Activated T-helper 9 cell treated with anti-CD3 and anti-CD28 coated beads, Interleukin-2, amount 50 U/mL, for 16 hours (primary cell): ENCODE measurements at places on chromosomes 16 and 17.
A peak's percentile ranks its signal among the peaks of the same experiment; 100 is the strongest.

DNA sequence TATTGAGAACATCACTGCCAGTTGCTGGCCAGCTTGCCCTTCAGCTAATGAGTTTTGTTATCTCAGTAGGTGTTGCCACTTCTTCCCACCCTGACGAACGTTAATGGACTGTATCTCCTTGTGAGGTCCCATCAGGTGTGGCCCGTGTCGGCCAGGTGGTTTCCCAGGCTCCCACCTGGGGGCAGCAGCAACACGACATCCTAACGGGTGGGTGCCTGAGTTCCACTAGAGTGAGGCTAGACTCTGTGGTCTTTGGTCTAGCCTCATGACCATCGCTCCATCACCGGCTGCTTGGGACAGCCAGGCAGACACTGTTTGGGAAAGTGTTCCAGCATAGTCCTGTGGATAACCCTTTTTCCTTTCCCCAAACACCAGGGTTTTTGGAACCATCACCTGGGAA is 45.6 kb upstream of the LCMT1 start:
- no peak for DNase-seq

GRCh38 chr17:76234354-76234679 is 6.0 kb downstream of the RNF157 start:
- no peak for DNase-seq

GRCh38 chr17:36921095-36921851 is 16.0 kb upstream of the LHX1 start:
- peak; percentile 48 for DNase-seq

- no peak for DNase-seq
Measured at GRCh38 chr17:34116306-34116705, 138.8 kb upstream of the CCL2 start.

GRCh38 chr16:20850981-20851380 is 44.7 kb downstream of the REXO5 start:
- no peak for DNase-seq

DNA sequence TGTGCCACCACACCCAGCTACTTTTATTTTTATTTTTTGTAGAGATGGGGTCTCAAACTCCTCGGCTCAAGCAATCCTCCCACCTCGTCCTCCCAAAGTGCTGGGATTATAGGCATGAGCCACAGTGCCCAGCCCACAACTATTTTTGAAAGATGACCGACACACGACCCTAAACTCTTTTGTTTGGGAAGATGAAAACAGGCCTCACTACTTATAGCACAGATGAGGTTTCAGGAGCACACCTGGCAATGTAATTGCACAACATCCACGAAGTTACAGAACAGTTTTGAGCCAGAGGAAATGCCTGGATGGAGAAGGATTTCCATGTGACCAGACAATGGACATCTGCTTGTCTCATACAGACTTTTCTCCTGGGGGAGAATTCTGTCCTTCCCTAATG is 43.4 kb upstream of the PRSS54 start:
- no peak for DNase-seq

DNA sequence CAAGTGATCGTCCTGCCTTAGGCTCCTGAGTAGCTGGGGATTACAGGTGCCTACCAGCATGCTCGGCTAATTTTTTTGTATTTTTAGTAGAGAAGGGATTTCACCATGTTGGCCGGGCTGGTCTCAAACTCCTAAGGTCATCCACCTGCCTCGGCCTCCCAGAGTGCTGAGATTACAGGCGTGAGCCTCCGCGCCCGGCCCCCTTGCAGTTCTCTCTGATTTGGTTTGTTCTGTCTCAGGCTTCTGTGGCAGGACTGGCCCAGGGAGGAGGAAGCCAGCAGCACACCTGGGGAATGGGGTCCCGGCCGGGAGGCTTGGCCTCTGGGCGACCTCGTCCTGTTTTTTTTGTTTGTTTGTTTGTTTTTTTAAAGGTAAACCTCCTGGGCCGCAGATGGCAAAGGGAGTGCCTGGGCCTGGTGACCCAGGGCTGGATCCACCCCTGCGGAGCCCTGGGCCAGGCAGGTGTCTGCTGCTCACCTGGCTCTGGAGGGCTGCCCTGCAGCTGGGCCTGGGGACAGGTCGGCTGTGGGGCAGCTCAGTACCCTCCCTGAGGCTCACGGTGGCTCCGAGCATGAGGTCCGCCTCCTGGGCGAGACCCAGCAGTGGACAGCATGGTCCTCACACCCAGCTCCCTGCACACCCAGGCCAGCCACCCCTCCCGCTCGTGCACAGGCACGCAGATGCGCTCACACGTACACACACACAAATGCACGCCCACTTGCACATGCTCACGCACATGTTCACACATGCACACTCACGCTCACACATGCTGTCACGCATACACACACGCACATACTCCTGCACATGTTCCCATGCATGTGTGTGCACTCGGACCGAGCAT is 3.3 kb upstream of the NUDT16L1 start:
- no peak for DNase-seq

GRCh38 chr17:16945136-16945482 is 26.8 kb downstream of the TNFRSF13B start:
- no peak for DNase-seq

DNA sequence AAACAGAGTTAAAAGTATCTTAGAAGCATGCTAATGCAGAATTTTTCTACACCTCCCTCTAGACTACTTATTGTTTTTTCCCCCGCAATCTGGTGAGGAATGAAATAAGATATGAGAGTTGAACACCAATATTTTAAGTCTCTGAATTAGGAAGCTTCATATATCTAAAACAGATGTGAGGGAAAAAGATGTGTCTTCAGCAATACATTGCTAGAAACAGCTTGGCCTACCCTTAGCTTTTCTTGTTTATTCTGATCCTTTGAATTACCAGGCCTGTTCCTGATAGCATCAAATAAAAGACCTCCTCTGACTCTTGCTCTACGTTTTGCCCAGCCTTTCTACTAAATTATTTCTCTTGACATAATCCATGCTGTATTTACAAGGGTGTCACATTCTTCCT is 221.8 kb downstream of the CDH11 start:
- no peak for DNase-seq

DNA sequence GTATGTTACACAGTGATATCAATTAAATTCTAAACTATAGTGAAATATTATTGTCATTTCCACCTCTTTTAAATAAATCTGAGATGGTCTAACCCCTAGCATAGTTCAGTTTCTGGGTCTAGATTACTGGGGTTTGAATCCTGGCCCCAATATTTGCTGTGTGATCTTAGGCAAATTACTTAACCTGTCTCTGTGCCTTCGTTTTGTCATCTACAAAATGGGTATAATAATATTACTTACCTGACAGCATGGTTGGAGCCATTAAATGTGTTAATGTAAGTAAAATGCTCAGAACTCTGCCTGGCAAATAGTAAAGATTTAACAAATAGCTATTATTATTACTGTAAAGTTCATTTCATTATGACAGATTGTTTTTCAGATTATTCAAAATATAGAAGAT is 52.3 kb downstream of the BMERB1 start:
- DNase-seq: no peak

GRCh38 chr17:48646183-48647102 is 20.3 kb upstream of the HOXB9 start:
- DNase-seq: no peak

GRCh38 chr16:51757505-51757904 is 606.4 kb upstream of the SALL1 start:
- no peak for DNase-seq

DNA sequence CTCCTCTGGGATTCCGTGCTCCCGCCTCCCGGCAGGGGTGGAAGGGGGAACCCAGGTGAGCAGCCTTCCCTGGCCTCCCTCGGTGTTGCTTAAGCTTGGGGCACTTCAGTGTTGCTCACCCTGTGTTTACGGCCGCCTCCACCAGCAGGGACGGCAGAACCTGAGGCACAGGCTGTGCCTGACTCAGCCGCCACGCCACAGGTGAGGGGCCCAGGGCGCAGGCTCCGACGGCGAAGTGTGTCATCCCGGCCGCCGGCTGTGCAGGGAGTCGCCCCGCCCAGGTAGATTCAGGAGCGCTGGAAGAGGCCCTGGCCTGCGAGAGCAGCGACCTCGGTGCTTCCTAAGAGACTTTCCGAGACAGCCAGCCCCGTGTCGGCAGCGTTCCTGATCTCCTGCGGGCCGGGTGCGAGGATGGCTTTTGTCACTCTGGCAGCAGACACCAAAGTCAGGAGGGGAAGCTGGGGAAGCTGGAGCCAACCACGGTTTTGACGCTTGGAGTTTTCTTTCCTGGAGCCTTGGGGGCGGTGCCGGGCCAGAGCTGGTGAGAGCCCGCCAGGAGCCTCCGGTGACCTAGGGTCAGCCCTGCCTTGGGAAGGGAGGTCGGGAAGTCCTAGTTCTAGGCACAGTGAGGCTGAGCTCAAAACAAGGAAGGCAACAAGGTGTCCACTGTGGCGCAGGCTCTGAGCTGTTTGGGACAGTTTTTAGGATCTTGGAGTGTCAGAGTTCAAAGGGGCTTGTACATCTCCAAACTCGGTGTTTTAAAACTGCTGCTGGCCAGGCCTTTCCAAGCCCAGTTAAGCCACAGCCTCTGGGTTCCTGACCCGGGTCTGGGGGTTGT is 2.1 kb downstream of the GSE1 start:
- peak; percentile 45 for DNase-seq

- no peak for DNase-seq
Measured at GRCh38 chr17:63382136-63382535, 64.0 kb downstream of the CYB561 start.

GRCh38 chr16:57946181-57946801 is 24.6 kb downstream of the CNGB1 start:
- DNase-seq: no peak

GRCh38 chr16:3988824-3989223 is 108.3 kb upstream of the CREBBP start:
- no peak for DNase-seq

GRCh38 chr16:85134789-85135142 is 22.5 kb upstream of the CIBAR2 start:
- no peak for DNase-seq

GRCh38 chr16:26344240-26344776 is 652.5 kb downstream of the HS3ST4 start:
- no peak for DNase-seq

DNA sequence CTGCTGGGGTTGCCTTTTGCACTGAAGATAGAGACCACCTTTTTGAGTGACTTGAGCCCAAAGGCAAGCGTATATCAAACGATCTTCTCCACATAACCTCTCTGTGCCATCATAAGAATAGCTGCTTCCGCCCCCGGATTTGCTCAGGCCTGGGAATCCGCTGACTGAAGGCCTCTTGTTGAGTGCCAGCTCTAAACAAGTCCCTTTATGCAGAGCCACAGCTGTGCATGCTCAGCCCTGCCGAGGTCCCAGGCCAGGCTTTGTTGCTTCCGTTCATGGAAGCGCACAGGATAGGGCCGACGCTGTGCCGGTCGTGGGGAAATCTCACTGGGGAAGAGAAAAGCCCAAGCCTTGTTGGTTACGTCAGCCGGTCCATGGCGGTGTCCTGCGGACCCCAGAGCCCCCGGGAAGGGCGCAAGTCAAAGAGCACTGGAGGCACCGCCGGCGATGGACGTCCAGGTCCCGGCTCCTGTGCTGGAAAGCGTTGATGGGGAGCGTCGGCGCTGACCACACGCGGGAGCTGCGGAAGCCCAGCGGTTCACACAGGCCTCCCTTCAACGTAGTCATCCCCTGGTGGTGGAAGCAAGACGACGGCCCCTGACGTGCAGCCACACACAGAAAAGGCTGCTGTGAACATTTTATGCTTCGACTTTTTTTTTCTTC is 23.5 kb upstream of the RPL13 start:
- DNase-seq: no peak

- no peak for DNase-seq
Measured at GRCh38 chr17:61533797-61534196, 57.2 kb downstream of the NACA2 start.
